Stromal cell of bone marrow (primary cell): ENCODE measurements at places on chromosomes 3 and 15.

- no peak for DNase-seq
Measured at GRCh38 chr3:2268779-2269178, 170.1 kb downstream of the CNTN4 start.

DNA sequence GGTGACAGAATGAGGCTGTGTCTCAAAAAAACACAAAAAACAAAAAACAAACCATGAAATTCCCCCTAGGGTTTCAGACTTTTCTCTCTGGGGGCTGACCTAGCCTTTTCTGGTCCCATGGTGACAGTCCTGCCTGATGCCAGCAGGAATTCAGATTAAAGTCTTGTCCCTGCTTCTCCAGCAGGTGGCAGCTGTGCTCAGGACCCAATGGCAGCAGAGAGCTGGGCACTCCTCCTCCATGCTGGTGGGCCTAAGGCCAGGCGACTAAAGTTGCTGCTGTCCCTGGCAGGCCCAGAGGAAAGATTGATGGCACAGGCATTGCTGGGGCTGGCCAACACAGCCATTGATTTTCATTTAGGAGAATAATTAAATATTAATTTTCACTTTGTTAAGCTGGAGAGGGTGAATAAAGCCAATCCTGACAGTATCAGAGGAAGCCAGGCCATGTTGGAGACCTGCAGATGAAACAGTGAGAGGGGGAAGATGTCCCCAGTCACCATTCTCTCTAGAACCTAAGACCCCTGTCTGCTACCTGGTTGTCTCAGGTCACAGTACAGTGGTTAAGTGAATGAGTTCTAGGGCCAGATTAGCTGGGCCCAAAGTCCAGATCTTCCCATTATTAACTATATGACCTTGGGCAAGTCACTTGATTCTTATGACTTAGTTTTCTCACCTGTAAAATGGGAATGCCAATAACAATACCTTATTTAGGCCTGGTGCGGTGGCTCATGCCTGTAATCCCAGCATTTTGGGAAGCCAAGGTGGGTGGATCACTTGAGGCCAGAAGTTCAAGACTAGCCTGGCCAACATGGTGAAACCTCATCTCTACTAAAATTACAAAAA lies 7.1 kb downstream of the CELF6 start:
- DNase-seq: peak; percentile 47

DNA sequence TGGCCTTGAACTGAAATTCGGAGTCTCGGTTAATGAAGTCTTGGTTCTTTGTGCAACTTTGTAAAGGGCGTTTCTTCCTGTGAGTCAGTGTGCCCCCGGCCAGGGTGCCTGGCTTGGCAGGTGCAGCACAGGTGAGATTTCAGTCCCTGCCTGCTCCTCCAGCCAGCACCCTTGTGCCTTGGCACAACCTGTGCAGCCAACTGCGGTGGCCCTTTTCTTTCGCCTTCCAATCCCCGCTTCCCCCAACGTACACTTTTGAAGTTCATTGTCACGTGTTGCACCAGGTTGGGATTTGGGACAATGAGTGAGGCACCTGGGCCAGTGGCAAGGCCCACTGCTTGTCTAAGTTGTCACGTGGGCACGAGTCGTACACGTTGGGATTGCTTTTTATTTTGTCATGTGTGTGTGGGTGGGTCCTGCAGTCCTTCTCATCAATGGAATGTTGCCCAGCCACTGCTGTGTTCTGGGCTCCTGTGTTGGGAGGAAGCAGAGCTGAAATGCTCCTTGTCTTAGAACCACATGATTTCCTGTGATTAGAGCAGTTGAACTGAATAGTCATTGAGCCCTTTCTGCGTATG lies 242.9 kb upstream of the BHLHE40 start:
- DNase-seq: no peak

DNA sequence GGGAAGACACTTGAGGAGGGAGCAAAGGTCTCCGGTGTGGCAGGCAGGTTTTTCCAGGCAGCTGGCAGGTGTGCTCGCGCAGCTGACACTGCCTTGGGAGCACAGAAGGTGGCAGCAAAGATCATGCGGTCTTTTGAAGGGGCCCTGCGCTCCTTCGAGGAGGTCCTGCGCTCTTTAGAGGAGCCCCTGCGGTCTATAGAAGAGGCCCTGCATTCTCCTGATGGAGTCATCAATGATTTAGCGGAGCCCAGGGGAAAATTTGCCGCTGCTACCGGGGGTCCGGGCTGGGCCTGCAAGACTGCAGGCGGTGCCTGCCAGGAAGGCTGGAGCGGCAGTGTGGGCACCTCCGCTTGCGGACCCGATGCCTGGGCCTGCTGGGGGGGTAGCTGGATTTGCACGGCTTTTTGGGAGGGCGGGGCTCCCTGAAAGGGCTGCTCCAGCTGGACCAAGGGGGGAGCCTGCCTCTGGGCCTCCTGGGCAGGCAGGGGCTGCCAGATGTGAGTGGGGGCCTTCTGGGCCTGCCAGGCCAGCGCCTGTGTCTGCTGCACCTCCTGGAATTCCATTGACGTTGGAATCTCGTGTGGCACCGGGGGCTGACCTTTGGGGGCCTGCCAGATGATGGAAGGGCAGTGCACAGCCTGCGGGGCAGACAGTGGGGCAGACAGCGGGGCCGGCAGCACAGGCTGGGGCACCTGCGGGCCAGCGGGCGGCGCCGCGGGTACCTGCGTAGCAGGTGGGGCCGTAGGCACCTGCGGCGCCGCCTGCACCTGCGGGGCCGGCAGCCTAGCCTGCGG lies 2.1 kb downstream of the MAGEL2 start:
- DNase-seq: no peak

- no peak for DNase-seq
Measured at GRCh38 chr3:25441234-25441856, 13.3 kb downstream of the RARB start.

GRCh38 chr15:98568382-98569017 lies 79.8 kb upstream of the IGF1R start:
- no peak for DNase-seq

DNA sequence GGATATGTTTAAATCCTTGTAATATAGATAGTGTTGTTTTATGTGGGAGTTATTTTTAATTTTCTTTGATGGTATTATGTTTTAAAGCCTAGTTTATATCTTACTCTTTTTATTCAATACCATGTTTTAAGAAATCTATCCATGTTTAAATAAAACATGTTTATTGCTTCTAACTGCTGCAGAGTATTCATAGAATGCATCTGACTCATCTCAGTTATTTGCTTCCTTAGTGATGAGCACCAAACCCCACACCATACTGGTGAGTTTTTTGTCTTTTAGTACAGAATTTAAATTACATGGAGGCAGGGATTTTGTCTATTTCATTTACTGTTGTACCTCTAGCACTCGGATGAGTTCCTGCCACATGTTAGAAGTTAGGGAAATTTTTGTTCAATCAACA lies 209.2 kb downstream of the NSUN3 start:
- no peak for DNase-seq
